Fibroblast of villous mesenchyme (primary cell): ENCODE measurements at places on chromosomes 1 and 21. TPM values are rescaled to one million over a fixed set of nuclear protein-coding genes. Genes with fewer than 3 reads are reported as not detected.

- DNase-seq, result no peak
These were observed 2.1 kb downstream of the BRINP3 start for GRCh38 chr1:190475421-190476141.

DNA sequence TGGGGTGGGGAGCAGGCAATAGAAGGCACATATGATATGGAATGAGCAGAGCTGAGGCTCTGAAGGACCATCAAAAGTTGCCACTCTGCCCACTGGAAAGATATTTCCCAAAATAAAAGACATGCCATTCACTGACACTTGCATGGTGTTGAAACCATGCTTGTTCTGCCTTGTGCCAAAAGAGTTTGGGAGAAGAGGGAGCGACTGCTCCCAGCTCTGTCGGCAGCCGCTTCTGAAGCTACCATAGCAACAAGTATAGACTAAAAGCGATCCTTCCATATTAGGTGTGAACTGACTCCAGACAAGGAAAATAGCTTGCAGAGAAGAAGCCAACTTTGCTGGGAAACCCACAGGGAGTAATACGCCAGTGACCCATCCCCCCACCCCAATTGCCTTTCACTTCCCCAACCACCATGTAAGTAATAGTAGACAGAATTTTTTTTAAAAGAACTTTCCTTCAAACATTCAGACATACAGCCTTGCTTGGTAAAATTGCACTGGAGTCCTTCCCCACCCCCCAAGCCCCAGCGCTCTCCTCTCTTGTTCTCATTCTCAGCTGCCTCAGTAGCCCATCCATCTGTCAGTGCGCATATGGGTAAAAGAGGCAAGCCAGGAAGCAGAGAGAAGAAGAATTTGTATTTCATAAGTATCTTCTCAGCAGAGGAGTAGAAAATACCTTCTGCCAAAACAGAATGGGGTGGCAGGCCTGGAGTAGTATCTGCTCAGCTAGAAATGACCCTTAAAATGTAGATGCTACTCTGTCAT, 263.7 kb downstream of the OMA1 start:
- no peak for DNase-seq

RAP1GAP gene
- under 0.01 TPM in 1 of 2 replicates, not detected in the other for total RNA-seq

GRCh38 chr1:92990828-92991227, 29.6 kb upstream of the DIPK1A start:
- DNase-seq, result no peak

INSRR gene
- total RNA-seq, result not detected in 2 replicates

HSD3B1 gene
- 2.6 TPM in 1 of 2 replicates, not detected in the other for total RNA-seq
